Posterior cingulate gyrus (tissue), 11 donors: ENCODE measurements at places on chromosomes 5 and 9.

- no peak for DNase-seq
Observed at GRCh38 chr5:121006217-121006616, 542.1 kb downstream of the PRR16 start.

GRCh38 chr5:42808888-42809611, 2.6 kb downstream of the SELENOP start:
- DNase-seq: no peak

- no peak for DNase-seq
Observed at GRCh38 chr5:169746147-169746694, 109.1 kb downstream of the DOCK2 start.

GRCh38 chr5:80619086-80619485, 35.4 kb upstream of the MSH3 start:
- no peak for DNase-seq

DNA sequence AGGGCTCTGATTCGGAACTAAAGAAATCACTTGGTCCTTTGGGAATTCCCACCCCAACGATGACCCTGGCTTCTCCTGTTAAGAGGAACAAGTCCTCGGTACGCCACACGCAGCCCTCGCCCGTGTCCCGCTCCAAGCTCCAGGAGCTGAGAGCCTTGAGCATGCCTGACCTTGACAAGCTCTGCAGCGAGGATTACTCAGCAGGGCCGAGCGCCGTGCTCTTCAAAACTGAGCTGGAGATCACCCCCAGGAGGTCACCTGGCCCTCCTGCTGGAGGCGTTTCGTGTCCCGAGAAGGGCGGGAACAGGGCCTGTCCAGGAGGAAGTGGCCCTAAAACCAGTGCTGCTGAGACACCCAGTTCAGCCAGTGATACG, 83.4 kb downstream of the GOLPH3 start:
- DNase-seq: no peak

GRCh38 chr5:52867809-52868208, 80.1 kb downstream of the ITGA1 start:
- DNase-seq: no peak

DNA sequence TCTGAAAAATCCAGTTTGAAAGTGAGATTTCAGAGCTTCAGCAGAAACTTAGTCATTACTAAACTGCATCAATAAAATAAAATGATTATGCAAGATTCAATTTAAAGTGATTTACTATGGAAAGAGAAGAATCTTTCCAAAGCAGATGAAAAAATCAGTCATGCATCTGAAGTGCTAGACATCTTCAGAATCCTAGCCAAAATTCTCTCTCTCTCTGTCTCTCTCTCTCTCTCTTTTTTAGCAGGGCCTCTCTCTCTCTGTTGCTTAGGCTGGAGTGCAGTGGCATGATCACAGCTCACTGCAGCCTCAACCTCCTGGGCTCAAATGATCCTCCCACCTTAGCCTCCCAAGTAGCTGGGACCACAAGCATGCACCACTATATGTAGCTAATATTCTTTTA, 18.2 kb upstream of the UBLCP1 start:
- no peak for DNase-seq

- no peak for DNase-seq
Observed at GRCh38 chr5:124745928-124746915, at the start of gene ZNF608. TSS of gene ZNF608 (minus strand) at chr5:124746639. CDS start at chr5:124744989, 1,650 bp downstream.
